ENCODE measurements at places on chromosomes 1 and 21.

DNA sequence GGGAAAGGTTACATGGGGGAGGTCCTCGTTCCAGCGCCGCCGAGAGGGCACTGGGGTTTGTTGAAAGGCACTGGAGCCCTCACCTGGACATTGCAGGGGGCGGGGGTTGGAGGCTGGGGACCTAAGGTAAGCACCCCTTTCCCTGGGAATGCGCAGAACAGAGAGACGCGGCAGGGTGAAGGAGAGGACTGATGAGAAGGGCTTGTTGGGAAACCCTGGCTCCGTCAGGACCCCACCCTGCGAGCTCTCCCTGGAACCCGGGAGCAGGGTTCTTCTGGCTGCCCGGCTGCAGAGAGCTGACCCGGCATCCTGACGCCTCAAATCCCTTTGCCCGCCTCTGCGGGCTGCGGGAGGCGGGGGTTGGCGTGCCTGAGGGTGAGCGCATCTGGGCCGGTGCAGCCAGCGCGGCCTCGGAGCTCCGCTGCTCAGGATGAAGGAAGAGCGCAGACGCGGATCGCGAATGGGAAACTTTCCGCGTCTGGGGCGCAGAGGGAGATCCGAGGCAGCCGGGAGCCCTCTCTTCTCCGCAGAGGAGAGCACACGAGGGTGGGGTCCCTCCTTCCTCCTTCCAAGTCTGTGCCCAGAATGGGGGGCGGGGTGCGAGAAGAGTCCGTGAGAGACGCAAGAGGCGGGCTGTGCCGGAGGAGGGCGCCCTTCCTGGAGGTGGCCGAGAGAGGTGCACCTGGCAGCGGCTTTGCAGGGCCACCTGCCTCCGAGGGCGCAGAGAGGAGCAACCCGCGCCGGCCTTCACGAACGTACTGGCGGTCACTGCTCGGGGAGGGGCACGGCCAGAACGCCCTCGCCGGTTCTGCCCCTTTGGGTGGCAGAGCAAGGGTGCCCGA is 2.4 kb downstream of the IGSF21 start:
- DNase-seq = no peak

DNA sequence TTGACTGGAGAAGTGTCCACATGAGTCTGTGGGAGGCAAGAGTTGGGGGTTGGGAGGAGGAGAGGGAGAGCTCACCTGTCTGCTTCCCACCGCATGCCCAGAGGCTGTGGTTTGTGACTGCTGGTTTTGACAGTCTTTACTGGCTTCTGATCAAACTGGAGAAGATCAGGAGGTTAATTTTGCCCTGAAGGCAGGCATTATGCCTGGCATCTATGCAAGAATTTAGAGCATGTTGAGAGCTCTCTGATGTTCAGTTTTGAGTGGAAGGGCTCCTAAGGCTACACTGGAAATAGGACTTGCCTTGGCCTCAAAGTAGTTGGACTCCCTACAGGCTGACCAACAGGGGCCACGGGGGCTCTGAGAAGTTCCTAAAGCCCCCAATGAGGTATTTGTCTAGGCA is 101.6 kb downstream of the TLR5 start:
- no peak for DNase-seq

- DNase-seq = no peak
These were observed 432.8 kb downstream of the KIF26B start for GRCh38 chr1:245587435-245588115.

DNA sequence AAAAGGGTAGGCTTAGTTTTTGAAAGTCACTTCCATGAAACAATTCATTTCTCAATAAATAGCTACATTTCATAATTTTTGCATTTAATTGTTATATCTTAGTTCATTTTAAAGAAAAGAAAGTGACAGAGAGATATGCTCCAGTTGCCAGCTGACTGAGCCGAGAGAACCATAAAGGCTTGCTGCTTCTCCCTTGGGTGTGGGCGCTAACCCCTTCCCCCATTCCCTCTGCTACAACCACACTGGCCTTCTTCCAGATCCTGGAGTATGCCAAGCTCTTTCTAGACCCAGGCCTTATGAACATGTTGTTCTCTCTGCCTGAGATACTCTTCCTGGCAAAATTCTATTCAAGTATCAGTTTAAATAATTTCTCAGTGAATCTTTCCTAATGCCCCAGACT is 12.3 kb downstream of the SORT1 start:
- DNase-seq = no peak

DNA sequence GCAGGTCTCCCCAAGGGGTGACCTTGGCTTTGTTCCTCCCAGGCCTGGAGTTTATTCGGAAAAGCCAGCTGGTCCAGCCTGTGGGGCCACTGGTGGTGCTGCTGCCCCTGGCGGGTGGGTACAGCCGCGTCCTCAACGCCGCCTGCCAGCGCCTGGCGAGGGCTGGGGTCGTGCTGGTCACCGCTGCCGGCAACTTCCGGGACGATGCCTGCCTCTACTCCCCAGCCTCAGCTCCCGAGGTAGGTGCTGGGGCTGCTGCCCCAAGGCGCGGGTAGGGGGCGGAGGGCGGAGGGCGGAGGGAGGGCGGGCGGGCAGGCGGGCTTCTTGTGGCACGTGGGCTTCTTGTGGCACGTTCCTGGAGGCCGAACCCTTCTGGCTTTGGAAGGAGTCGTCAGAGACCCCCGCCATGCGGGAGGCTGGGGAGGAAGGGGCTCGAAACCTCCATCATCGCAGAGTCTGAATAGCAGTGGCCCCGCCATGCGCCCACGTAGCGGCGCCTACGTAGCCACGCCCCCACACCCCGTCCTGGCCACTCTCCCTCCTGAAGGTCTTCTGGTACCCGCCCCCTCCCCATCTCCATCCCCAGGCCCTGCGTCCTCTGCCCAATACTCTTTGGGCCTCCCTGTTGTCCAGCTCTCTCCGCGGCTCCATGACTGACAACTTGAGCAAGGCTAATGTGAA is 16.7 kb downstream of the PCSK9 start:
- no peak for DNase-seq

DNA sequence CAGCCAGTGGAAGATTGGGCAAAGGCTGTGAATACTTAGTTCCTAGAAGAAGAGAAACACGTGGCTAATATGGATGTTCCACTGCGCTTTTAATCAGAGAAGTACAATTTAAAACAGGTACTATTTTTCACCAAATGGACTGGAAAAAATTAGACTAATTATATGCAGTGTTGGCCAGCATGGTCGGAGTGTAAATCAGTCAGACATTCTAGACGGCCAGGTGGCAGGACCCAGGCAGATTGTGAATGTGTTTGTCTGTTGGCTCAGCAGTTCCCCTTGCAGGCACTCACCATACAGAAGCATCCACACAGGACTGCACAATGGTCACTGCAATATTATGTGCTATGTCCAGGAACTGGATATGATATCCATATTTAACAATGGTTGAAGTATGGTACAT is 23.9 kb upstream of the SLC25A34 start:
- no peak for DNase-seq

GRCh38 chr1:154328318-154329151 is 3.2 kb downstream of the ATP8B2 start:
- peak; percentile 87 for DNase-seq

- no peak for DNase-seq
These were observed 90.7 kb downstream of the MRPL37 start for GRCh38 chr1:54290506-54291184.

DNA sequence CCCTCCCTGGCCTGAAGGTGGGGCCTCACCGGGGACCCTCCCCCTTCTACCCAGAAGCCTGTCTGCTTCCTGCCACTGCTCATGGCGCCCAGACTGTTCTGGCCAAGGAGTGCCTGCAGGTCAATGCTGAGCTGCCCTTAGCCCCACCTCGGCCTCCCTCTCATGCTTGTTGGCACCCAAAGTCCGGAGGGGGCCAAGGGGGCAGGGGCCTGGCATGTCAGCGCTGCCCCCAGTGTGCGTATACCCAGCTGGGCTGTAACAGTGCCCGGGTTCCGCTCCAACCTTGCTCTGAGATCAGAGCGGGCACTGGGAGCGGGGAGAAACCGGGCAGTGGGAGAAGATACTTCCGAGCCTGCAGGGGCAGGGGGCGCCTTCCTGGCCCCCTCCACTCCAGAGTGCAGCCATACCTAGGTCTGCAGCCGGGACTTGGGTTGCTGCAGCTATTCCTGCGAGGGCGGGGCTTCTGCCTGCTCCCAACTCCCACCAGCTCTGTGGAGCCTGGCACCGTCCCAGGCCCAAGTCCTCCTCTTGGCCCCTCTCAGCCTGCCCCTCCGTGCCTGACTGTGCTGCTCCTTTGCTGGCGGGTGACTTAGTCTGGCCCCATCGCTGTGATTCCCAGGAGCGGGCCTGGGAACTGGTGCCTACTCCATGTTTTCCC is 21.4 kb upstream of the TGFB2 start:
- DNase-seq = no peak

- no peak for DNase-seq
These were observed 10.3 kb upstream of the PHTF1 start for GRCh38 chr1:113769601-113769970.

DNA sequence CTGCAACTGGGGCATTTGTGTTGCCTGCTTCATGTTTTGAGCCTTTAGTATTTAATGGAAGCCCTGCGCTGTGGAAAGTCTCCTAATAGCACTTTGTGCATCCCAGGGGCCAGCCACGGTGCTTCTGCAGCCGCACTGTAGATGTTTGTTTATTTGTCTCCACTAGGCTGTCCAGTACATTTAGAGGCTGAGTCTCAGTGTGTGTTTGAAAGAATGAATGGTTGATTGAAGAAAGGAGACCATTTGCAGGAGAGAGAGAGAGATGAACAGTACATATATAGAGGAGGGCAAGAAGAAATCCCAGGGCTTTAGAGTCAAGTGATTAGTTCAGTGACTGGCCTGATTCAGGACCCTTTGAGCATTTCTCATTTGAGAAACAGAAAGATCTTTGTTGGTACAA is 33.9 kb downstream of the MPZL1 start:
- no peak for DNase-seq

- no peak for DNase-seq
These were observed 9.4 kb downstream of the LDLRAD2 start for GRCh38 chr1:21821385-21822019.

GRCh38 chr21:46004168-46004861 is 22.7 kb downstream of the COL6A1 start:
- DNase-seq = no peak

GRCh38 chr1:16009030-16009460 is 5.0 kb downstream of the SRARP start:
- DNase-seq = peak; percentile 66

DNA sequence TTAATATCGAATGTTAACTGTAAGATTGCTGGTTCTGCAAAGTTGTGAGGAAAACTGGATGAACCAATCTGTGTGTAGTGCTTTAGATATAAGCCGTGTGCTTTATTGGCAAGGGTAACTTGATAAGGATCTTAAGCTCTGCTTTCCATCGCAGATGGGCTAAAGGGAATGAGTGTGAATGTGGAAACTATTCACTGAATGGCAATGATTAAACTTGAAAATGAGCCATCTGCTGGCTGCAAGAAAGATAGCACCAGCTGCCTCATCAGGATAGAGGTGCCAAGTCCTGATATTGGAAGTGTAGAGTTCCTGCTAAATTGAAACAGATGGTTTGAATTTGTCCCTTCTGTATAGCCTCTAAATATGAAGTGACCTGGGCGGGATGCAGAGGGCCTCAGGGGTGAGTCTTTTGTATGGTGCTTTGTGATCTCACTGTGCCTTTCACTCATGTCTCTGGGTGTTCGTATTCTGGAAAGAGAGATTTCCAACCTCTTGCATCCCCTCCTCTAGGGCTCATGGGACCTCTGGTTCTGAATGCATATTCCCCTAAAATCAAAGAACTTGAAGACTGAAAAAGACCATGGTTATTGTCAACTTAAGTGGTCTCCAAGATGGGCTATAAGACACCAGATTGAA is 9.2 kb downstream of the FCRL3 start:
- peak; percentile 7 for DNase-seq

- peak; percentile 86 for DNase-seq
These were observed 1.9 kb upstream of the OR13G1 start for GRCh38 chr1:247681288-247681897.

GRCh38 chr1:161161652-161162051 is 2.4 kb downstream of the USP21 start:
- DNase-seq = no peak

GRCh38 chr1:66644331-66644730 is 107.9 kb upstream of the DYNLT5 start:
- no peak for DNase-seq

DNA sequence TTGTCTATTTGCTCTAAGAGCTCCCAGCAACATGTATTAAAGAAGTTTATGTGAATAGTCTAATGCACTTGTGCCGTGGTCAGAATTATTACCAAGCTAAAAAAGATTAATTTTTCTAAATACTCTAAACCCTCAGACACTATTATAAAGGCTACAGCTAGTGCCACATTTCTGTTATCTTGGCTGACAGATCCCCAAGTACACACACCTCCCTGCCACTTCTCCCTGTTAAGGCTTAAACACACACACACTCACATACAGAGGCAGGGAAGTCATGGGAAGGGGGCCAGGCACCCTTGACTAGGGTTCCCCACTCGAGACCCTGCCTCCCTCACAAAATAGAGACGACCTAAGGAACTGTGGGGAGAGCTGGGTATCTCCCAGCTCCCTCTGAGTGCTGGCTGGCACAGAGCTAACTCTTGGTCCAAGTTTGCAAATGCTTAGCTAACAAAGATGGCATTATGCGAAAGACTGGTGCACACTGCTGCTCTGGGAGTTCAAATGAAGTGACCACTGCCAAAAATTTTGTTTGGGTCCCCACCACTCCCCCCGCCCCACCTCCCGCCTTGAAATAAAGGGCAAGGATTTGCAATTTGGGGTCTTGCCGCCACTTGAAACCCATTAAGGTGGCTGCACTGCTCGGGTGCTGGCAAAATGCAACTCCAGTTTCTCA is 9.8 kb downstream of the SSBP3 start:
- DNase-seq = peak; percentile 64

DNA sequence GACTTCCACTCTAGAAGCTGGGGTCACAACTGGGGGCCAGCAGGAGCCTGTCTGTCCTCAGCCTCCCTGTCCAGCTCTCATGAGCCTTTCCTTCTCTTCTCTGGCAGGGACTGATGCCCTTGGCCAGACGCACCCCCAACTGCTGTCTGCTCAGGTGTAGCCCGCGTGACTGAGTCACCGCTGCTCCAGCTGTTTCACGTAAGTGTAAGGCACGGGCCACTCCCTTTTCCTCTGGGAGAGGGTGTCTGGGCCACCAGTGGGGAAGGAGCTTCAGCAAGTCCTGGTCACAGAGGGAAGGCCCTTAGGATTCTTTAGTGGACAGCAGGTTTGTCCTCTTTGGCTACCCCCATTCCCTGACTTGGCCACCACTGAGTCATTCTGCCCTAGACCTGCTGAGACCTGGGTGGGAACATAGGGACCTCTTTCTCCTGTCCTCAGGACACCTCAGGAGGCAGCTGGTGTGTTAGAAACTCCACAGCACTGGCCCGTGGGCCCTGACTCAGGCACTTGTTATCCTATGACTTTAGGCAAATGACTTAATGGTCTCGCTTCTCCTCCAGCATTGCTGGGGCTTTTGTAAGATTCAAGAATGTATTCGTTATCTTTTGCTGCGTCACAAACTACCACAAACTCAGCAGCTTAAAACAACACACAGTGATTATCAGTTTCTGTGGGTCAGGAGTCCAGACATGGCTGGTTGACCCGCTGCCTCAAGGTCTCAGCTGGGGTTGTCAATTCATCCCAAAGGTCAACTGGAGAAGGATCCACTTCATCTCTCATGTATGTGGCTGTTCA is 64.8 kb downstream of the FAM163A start:
- no peak for DNase-seq

- no peak for DNase-seq
These were observed 11.4 kb downstream of the SKI start for GRCh38 chr1:2239384-2239985.

GRCh38 chr1:34713443-34713842 is 41.4 kb upstream of the GJB5 start:
- DNase-seq = no peak

Data from erythroblast (primary cell).